ENCODE measurements at places on chromosomes 3 and 15. TPM values are rescaled to one million over a fixed set of nuclear protein-coding genes. Genes with fewer than 3 reads are reported as not detected.

DNA sequence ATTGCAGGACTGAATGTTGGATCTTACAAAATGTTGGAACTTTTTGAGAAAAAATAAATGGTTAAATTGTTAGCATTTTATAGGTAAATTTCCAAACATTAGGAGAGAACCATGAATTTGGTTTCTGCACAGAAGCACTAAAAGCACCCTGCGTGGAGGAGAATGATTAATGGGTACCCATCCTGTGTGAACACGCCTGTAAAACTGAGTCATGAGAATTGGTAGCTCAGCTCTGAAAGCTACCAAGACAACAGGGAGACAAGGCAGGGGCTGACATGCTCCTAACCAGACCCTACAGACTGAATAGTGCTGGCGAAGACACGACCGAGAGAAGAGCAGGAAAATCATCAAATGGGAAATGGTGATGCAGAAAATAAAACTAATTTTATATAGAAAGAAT, 32.4 kb upstream of the MTMR10 start:
- peak; percentile 23 for DNase-seq

The TRH gene
- total RNA-seq = not detected

The SST gene
- total RNA-seq = not detected

DNA sequence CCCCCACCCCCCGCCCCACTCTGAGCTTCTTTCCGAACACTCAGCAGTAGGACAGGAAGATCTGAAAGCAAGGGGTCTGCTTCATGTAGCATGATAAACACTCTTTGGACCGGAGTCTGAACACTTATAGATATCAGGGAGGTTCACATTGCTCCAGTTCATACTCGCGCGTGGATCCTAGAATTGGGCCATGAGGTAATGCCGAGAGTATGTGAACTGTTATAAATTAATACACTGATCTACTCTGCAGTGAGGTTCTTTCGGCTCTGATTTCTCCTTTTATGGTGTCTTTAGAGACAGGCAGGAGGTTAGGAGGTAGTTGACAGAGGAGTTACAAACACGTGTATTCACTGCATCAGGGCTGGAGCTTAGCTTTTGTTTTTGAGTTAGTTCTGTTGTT, 223.0 kb downstream of the THSD4 start:
- no peak for DNase-seq

All from A172 (cell line).